Neural crest cell (in vitro differentiated cells): ENCODE measurements at places on chromosomes 1 and 21.

GRCh38 chr21:33948096-33948950 lies 32.7 kb upstream of the ATP5PO start:
- peak; percentile 54 for DNase-seq

DNA sequence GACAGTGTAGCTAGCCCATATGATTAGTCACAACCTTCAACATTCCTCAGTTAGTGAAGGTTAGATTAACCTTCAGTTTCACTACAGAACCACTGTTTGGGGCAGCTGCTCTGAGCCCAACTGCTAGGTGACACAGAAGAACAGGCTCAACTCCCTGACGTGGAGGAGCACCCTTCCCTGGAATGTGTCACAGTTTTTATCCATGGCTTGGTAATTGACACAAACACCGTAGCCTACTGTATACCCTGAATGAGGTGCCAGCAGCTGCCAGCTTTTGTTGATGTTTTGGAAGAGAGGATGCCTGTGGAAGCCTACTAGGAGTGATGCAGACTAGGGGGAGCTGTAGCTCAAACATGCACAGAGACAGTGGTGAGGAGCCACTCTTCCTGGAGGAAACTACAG lies 56.6 kb upstream of the CR2 start:
- no peak for DNase-seq

DNA sequence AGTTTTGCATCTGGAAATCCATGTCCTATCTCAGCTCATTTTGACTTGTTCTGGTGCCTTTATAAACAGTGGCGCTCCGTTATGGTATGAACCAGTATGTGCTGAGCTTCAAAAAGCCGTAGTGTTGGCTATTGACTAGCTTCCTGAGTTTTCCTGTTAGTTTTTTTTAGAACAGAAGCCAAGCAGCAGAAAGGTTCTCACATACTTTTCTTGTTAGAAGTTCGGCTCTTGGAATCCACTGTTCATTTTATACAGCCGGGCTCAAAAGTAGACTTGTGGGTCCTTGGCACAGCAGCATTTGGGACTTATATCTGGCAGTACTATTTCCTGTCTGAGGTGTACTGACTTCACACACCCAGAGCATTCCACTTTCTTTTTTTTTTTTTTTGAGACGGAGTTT lies 63.8 kb downstream of the TBCE start:
- DNase-seq, result no peak

GRCh38 chr1:115412286-115412685 lies 74.2 kb upstream of the NGF start:
- no peak for DNase-seq

- DNase-seq, result peak; percentile 31
These were observed at the start of gene TNFRSF1B for GRCh38 chr1:12166834-12167492. Gene TNFRSF1B, plus strand, starts transcription at chr1:12166991. Its CDS starts 101 bp downstream, at chr1:12167092.

DNA sequence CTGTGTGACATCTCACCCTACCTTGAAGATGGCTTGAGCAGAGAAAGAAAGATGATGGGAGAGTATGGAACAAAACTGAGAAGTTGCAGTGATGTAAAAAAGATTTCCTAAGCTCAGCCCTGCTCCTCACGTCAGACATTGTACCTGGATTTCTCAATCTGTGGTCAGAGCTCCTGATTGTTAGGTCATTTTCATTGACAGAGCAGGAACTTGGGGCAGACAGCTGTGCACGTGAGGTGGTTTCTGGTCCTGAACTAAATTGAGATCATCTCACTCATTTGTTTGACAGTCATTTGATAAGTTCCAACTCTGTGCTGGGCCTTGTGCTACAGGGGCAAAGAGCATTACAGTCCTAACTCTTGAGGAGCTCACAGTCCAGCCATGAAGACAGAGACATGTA lies 10.2 kb downstream of the TRAF3IP3 start:
- DNase-seq, result no peak
